ENCODE measurements at places on chromosomes 1 and 21.

- no peak for DNase-seq
Measured at GRCh38 chr1:39632682-39633417, 6.6 kb downstream of the HEYL start.

DNA sequence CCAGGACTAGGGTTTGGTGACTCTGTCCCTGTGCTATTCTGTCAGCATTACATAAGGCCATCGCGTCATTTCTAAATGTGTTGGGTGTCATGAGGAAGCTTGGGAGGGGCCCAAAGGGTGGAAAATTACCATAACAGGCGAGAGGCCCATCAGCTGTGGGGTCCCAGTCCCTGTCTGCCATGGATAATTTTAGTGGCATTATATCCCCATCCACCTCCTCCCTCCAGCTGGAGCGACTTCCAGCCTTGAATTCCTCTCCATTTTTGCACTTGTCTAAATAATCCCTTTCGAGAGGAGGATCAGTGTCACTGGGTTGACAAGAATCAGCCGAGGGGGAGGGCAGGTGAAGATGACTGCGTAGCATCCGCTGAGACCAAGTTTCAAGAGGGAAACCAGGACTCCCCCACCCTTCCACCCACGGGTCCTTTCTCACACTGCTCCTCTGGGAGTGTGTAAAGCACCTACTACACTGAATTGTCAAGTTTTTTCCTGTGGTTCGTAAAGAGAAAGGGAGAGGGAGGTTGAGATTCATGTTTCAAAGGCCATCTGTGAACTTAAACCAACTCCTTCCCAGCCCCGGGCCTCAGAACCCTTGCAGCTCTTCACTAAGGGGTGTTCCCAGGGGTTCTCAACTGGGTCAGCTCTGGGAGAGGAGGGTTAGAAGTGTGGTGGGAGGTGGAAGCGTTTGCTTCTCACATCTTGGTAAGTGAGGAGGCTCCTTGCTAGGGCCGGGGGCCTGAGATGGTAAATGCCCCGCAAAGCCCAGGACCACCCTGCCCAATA lies 29.2 kb downstream of the VASH2 start:
- no peak for DNase-seq

DNA sequence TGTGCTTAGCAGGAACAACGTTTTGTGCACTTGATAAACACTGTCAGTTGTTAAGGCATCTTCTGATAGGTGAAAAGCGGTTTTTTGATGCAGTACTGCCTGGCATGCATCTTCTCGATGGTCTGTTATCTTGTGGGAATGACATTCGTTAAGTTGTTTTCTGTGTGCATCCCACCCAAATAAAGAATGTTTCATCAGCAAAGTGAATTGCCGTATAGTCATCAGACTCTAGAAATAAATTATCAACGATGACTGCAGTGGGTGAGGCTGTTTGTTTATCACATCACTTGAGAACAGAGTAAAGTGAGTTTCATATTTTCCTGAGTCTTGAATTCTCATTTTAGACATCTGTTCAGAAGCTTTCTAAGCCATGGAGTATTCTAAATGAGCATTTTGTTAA lies 34.1 kb downstream of the NFIA start:
- no peak for DNase-seq

GRCh38 chr1:34744851-34745250 lies 10.0 kb upstream of the GJB5 start:
- no peak for DNase-seq

DNA sequence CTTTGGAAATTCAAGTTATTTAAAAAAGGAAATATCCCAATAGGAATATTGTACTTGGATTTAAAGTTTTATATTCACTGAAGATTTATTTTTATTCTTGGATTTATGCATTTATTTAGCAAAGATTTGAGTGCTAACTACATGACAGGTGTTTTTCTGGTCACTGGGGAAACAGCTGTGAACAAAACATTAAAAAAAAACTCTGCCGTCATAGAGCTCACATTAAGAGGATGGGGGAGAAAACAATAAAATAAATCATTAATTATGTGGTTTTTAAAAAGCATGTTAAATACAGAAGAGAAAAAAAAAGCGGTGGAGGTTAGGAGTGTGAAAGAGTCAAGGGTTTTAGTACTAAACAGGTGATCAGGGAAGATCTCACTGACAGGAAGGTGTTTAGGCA lies 149.9 kb downstream of the GALNT2 start:
- DNase-seq = no peak

- DNase-seq = no peak
Measured at GRCh38 chr1:37685722-37686121, 6.6 kb upstream of the CDCA8 start.

DNA sequence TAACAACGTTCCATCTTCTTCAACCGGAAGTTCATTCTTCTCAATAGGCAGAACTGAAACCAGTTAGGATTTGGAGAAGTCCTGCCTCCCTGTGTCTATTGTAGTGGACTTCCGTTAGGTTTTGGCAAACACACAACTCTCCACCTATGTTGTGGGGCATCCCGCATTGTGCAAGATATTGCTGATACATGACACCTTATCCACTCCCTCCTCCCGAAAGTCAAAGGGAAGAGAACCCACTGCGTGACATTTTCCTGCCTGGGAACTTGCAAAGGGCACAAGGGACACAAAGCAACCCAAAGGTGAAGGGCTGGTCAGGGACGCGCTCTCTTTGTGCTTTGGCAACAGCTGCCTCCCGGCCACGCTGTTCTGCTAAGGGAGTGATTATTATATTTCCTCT lies 164.8 kb downstream of the TPR start:
- no peak for DNase-seq

DNA sequence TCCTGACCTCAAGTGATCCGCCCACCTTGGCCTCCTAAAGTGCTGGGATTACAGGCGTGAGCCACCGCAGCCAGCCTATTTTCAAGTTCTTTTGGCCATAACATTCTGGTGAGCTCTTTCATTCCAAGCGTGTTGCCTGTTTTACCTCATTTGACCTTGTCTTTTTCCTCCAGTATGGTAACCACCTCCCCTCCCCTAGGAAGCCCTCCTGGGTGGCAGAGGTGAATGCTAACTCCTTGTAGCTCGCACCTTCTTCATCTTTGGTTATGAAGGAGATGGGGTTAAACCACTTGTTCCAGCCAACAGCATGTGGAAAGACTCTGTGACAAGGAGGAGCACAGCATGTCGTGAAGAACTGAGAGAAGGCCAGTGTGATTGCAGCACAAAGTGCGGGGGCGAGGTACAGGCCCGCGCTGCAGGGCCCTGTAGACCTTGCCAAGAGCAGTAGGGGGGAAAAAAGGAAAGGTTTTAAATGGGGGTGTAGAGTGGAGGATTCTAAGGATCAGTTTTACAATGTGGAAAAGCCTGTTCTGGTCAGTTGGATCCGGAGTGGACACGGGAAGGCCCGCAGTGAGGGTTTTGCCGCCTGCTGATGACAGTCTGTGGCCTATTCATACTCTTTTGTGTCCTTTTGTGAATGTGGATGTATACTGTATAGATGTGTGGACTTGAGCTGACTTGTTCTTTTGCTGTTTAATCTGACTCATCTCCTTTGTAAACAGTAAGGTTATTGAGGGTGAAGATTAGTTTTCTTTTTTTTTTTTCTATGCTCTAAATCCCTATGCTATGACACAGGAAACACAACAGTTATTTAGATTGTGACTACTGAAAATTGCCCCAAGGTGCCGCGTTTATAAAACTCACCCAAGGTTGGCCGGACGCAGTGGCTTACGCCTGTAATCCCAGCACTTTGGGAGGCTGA lies 7.5 kb upstream of the ZNF436 start:
- no peak for DNase-seq

DNA sequence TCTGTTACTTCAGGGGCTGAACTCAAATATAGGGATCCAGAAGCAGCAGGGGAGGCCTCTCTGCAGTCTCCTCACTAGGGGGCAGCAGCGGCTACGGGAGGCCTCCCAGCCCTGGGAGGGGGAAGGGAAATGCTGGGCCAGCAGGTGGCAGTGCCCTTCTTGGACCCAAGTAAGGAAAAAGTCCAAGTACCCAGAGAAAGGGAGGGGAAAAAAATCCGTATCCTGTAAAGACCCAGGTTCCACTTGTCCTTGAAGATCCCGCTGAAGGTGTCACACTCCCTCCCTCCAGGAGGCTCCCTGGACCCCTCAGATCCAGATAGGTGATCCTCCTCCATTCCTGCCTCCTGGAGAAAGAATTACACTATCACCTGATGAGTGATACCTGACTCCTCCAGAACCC lies 14.1 kb upstream of the NUAK2 start:
- DNase-seq = peak; percentile 60

GRCh38 chr1:109634771-109635750 lies 15.4 kb downstream of the AMPD2 start:
- DNase-seq = no peak

- DNase-seq = no peak
Measured at GRCh38 chr21:43208561-43209332, 39.9 kb downstream of the CRYAA start.

DNA sequence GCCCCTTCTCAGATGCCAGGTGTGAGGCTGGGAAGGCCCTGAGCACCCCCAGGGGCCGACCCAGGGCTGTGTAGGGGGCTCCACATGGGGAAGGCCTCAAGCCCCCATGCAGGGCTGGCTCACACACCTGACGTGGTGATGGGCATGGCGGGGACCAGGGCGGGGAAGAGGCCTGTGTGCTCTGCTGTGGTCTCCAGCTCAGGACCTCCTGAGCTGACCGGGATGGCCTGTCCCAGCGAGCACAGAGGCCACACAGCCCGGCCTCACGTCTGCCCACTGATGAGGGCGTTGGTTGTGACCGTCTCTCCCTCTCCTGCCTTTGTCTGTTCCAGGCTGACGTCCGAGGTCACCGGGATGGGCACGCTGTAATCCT lies 40.2 kb upstream of the COL6A1 start:
- DNase-seq = no peak

GRCh38 chr1:167821969-167822685 lies 91.8 kb downstream of the ADCY10 start:
- DNase-seq = no peak
